RKO (cell line): ENCODE measurements at places on chromosomes 13 and 19.
A peak's percentile ranks its signal among the peaks of the same experiment; 100 is the strongest.

DNA sequence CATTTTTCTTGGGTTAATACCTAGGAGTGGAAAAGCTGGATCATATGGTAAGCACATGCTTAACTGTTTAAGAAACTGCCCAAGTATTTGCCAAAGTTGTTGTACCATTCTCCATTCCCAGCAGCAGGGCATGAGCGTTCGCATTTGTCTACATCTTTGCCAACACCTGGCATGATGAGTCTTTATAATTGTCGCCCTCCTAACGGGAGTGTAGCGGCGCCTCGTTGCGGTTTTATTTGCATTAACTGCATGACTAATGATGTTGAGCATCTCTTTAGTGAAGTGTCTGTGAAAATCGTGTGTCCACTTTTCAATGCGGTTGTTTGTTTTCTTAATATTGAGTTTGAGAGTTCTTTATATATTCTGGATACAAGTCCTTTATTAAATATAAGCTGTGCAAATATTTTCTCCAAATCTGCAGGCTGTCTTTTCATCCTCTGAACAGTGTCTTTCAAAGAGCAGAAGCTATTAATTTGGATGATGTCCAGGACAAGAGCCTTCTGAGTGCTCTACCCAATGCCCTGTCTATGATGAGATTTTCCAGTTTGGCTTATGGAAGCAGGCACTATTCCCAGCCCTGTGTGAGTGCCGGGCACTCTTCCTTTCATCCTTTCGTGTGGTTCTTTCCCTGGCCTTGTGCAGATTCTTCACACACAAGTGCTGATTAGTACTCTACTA lies 202.0 kb downstream of the FOXO1 start:
- no peak for DNase-seq

GRCh38 chr19:37905946-37906868 lies at the start of gene WDR87:
TSS of gene WDR87 (minus strand) at chr19:37906594. CDS start at chr19:37898239, 8,355 bp downstream.
- DNase-seq, result no peak

- peak; percentile 63 for DNase-seq
Measured at GRCh38 chr19:964761-965694, 19.1 kb upstream of the WDR18 start.

- DNase-seq, result no peak
Measured at GRCh38 chr19:33311326-33311682, 9.0 kb upstream of the CEBPA start.

- peak; percentile 55 for DNase-seq
Measured at GRCh38 chr19:14871619-14872230, 14.2 kb downstream of the OR7A17 start.

DNA sequence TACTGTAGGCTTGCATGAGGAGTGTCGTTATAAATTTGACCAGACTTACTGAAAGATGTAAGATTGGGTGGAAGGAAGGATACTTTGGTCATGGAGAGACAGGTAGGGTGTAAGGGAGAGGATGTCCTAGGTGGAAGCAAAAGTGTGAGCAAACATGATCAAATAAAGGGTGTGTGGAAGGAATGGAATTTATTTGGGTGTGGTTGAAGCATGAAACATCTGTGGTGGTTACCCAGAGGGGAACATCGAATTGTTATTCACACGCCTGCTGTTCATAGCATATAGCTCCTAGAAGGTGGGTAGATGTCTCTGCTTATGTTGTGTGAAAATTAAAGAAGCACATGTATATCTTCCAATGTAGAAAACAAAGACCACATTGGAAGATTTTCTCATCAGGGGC lies 157.7 kb downstream of the ATP8A2 start:
- DNase-seq, result no peak

GRCh38 chr13:44921246-44921877 lies 67.9 kb downstream of the NUFIP1 start:
- no peak for DNase-seq

GRCh38 chr13:73988461-73988860 lies 145.7 kb downstream of the KLF12 start:
- no peak for DNase-seq
